ENCODE measurements at places on chromosomes 3 and 15.

- no peak for DNase-seq
Observed at GRCh38 chr3:101940521-101941317, 91.4 kb downstream of the NFKBIZ start.

DNA sequence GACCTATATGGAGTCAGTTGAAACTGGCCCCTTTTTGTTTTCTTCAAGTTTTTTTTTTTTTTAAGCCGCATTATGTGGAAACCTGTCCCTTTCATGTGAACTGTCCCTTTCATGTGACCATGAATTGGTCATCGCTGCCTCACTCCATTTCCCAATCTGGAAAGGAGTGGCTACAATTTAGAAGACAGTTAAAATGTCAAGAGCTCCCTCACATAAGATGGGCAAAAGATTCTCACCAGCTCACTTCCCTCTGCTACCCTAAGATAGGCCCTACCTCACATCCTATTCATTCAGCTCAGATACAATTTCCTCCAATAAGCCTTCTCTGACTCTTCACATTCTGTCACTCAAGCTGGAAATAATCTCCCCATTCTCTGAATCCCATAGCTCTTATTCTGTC is 111.3 kb upstream of the BCL6 start:
- DNase-seq: no peak

- DNase-seq: no peak
Observed at GRCh38 chr15:51621936-51622603, 501 bp downstream of the DMXL2 start.

GRCh38 chr3:46090161-46090591 is 62.9 kb upstream of the XCR1 start:
- no peak for DNase-seq

DNA sequence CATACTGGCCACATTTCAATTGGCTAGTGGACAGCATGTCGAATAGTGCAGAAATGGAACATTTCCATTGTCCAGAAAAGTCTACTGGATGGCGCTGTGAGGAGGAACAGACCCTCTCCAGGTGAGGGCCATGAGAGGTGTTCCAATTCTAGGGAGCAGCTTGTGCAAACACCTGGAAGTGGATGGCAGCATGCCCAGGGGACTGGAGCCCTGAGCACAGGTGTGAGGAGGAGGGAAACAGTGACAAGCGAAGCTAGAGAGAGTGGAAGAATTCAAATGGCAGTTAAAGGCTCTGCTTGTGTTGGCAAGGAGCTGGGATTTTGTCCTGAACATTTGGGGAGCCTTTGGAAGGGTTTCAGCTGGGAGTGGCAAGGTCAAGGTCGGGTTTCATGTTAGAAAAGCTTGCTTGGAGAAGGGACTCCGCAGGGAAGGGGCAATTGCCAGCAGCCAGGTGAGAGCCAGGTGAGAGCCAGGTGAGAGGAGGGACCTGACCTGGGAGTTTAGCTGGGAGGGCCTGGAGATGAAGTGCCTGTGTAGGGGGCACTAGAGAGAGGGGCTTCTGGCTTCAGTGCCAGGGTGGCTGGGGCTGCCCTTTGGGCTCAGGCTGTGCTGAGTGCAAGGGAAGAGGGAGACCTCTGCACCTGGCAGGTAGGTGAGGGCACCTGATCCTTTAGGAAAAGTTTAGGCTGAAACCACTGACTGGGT is 93.8 kb downstream of the LINGO1 start:
- DNase-seq: no peak
